ENCODE measurements at places on chromosomes 1 and 21. TPM values are rescaled to one million over a fixed set of nuclear protein-coding genes. Genes with fewer than 3 reads are reported as not detected.

DNA sequence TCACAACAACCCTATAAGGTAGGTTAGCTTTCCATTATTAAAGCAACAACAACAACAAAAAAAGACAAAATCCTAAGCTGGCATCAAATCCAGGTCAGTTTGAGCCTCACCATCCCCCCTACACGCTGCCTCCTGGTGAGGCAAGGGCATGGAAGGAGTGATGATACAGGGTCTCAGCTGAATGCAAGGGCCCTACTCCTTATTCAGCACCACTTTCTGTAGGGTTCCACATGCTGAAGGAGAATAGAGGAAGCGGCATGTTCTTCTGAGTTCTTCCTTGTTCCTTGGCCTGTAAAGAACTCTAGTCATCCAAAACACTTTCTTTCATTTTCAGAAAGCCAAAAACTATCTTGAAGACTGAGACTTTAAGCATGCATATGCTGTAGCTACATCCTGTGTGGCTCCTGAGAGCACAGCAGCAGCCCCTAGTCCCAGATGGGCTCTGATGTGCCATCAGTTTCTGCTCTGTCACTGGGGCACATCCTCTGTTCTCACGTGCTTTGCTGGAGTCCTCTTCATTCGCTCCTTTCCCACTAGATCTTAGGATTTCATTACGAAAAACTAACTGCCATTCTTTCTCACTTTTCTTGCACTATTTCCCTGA, 6.2 kb downstream of the ILDR2 start:
- no peak for DNase-seq

- no peak for DNase-seq
Observed at GRCh38 chr1:246332078-246332477, 175.0 kb downstream of the SMYD3 start.

- peak; percentile 84 for DNase-seq
Observed at GRCh38 chr1:156090840-156091188, 8.5 kb upstream of the MEX3A start.

ELF3 gene
- 318 TPM for total RNA-seq

GRCh38 chr1:50490640-50491039, 67.4 kb upstream of the DMRTA2 start:
- DNase-seq: no peak

MCOLN3 gene
- total RNA-seq: 8.4 TPM

DNA sequence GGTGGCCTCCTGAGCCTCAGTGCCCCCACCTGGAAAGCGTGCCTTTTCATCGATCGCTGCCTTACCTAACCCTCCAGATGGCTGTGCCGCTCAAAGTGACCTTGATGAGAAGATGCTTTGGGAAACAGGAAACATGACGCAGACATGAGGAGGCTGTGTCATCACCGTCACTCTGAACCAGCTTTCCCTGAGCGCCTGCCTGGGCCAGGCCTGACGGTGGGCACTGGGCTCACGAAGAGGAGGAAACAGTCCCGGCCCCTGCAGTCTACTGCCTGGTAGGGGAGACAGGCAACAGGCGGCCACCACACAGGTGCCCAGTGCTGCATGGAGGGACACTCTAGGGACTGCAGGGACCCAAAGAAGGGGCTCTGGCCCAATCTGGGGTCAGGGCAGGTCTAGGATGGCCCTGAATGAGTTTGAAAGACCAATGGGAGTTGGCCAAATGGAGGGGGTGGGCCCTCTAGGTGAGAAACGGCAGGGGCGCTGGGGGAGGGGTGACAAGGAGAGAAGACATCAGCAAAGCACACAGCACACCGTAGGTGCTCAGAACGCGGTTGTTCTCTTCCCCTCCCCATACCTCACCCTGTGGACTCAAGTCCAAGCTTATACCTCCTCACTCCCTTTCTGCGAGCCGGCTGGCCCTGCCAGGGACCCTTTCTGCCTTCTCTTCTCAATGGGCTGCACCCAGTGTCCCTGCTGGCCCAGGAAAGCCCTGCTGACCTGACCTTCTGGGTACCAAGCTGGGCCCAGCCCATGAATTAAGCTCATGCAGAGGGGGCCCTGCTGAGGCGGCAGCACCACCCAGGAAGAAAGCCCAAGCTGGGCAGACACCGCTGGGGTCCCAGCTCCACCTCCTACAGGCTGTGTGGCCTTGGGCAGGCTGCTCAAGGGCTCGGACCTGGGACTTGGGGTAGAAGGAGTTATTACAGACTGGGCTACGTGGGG, 44.9 kb downstream of the GLIS1 start:
- DNase-seq: no peak

DNA sequence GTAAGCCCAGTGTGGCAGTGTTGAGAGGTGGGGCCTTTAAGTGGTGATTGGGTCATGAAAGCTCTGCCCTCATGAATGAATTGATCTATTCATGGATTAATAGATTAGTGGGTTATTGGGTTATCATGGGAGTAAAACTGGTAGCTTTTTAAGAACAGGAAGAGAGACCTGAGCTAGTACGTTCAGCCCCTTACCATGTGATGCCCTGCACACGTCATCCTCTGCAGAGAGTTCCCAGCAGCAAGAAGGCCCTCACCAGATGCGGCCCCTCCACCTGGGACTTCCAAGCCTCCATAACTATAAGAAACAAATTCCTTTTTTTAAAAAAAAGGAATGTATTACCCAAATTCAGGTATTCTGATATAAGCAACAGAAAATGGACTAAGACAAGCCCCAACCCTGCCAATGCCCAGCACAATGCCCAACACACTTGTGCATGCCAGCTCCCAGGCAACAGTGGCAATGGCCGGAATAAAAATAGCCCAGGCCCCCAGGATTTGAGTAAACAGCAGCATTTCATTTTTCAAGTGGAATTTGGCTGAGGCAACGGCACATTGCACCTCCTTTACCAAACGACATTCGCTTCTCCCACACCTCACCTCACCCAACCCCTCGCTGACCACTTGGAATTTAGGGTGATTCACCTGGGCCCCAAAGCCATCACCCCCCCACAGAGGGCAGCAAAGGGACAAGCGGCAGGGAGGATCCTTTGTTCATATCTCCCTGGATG, 215.9 kb downstream of the TOMM20 start:
- DNase-seq: peak; percentile 89

SYTL1 gene
- total RNA-seq: 49.8 TPM

- DNase-seq: no peak
Observed at GRCh38 chr1:211715971-211716370, 40.5 kb upstream of the NEK2 start.

DNA sequence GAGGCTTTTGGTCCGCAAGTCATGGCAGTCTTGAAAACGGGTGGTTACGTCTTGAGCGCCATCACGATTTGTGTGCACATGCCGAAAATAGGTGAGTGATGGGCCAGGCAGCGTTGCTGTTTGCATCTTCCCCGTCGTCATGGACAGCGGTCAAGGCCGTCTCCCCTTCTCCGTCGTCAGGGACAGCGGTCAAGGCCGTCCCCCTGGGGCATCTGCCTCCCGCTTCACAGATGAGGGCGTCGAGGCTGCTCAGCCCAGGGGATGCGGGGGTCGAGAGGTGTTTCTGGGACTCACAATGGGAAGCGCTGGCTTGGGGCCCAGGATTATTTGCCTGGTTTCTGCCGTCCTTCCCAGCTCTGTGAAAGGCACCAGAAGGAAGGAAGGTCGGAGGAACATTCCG, 162.2 kb downstream of the PRDM16 start:
- no peak for DNase-seq

CYP4B1 gene
- 3.1 TPM for total RNA-seq

- no peak for DNase-seq
Observed at GRCh38 chr21:45695086-45695485, 51.6 kb downstream of the PCBP3 start.

DNA sequence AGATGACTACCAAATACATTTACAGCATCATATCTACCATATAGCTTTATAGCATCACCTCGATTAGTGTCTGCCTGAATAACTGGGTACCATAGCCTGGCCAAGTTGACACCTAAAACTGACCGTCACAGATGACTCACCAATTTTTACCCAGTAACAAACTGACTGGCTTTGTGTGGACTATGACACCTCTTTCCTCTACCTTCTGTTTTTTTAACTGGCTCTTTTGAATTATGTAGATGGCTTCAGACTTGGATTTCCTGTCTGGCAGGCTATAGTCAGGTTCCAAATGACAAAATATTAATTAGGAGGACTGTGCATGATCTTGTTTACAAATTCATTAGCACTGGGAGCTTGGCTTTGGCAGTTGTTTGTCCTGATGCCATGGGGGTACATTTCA, 360.3 kb downstream of the TGFB2 start:
- peak; percentile 20 for DNase-seq

DNA sequence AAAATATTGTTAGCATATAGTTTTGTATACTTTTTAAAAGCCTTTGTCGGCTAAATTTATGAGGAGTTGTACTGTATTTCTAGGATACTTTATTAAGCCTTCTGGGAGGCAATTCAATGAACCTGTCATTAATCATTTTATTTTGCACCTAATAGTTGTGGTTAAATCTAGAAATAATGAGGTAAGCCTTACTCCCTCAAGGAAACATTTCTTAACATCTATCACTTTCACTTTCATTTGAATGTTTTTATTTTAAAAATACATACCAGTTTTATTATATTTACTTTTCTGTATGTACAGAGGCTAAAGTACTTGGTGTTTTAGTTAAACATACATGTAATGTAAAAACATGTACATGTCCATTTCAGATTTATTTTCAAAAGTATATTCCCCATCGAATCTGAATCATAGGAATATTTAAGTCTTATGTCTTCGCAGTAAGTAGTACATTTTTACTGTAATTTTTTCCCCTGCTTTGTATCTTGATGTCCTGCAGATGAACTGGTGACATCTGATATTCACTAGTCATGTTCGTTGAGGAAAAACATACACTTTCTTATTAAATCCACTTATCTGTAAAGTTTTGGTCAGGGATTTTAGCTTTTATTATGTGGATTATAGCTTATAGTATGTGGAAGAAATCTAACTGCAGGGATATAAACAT, 82.8 kb downstream of the DISP1 start:
- no peak for DNase-seq

DNA sequence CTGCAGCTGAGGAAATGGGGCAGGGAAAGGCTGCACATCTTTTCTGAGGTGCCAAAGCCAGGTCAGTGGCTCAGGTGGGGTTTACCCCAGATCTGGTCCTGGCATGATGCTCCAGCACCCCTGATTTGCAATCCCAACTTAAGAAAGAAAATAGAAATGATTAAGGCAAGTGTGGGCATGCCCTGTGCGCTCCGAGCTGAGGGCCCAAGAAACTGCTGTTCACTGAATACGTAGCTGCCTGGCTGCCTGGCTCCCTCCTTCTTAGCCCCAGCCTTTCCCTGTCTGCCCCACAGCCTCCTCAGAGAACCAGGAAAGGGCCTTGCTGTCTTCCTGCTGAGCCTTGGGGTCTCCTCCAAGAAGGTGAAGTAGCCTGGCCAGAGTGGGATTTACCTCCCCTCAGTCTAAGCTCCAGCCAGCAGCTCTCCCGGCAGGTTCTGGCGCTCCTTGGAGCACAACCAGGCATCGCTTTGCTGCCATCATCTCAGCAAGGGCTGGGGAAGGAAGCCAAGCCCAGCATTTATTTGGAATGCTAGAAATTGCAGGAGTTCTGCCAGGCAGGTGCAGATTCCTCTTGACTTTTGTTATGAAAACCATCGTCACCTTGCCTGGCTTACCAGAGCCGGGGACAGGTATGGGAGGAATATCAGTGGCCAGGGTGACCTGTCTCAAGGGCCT, 51.3 kb upstream of the SELENON start:
- no peak for DNase-seq

GRCh38 chr1:73593364-73593763, 604.6 kb downstream of the LRRIQ3 start:
- DNase-seq: peak; percentile 38

- DNase-seq: no peak
Observed at GRCh38 chr1:226820941-226821718, 49.3 kb upstream of the PSEN2 start.

DNA sequence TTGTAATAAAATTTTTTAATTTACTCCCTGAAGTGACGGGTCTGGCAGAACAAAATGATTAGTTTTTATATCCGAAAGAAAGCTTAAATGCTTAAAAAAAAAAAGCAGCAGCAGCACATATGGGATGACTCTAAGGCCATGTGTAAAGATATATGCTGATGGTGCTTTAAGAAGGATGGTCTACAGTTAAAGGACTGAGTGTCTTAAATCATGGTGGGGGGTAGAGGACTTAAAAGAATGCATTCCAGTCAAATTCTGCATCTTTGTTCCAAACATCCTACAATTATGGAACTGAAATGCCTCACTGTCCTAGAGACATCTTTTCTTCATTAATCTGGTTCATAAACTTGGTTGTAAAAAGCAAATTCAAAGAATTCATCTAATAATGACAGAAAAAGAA, 7.0 kb downstream of the KDM5B start:
- no peak for DNase-seq

TMEM63A gene
- total RNA-seq: 126 TPM

AADACL4 gene
- not detected for total RNA-seq

GRCh38 chr1:160236806-160237205, 25.5 kb downstream of the DCAF8 start:
- no peak for DNase-seq

DNA sequence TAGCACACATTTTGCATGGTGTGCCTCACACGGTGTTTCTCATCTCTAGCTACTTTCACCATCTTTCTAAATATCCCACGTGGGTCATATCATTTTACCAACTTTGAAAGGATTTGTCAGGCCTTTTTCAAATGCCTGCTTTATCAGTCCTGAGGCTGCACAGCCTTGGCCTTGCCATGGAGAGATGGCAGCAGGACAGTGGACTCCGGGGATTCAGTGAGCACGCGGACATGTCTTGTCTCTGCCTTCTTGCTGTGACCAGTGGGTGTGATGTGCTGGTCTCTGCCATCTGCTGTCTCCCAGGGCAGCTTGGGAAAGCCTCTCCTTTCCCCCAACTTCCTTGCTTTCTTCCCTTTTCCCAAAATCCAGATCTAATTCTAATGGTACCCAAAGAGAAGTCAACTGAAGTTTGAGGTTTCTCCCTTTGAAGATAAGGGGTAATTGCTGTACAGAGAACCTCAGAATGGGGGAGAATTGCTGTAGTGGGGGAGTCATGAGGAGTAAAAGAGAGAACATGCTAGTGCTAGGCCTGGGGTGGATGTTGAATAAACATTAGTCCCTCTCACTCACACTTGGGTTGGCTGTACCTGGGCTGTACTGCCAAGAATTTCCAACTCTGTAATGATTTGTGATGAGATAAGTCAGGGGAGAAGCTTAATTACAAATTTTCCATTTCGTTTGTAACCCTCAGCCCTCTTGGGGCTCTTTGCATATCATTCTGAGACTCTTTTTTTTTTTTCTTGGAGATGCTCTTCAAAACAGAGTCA, 99.5 kb downstream of the GALNT2 start:
- DNase-seq: no peak

GRCh38 chr1:6109688-6110087, 64.0 kb downstream of the KCNAB2 start:
- no peak for DNase-seq

- no peak for DNase-seq
Observed at GRCh38 chr1:214021321-214021720, 33.5 kb downstream of the PROX1 start.

GRCh38 chr21:29159842-29160241, 29.4 kb downstream of the MAP3K7CL start:
- DNase-seq: no peak

GRCh38 chr1:28534671-28535070, 18.2 kb upstream of the TRNAU1AP start:
- DNase-seq: no peak

GRCh38 chr1:40646315-40646714, 19.2 kb downstream of the RIMS3 start:
- DNase-seq: no peak

Data from PC-9 (cell line).